ENCODE measurements at places on chromosomes 5 and 9. TPM values are rescaled to one million over a fixed set of nuclear protein-coding genes. Genes with fewer than 3 reads are reported as not detected.

The GARIN3 gene
- not detected for total RNA-seq

The ANXA2R gene
- total RNA-seq = 55.2 TPM

The OBP2B gene
- not detected for total RNA-seq

The BTNL9 gene
- not detected for total RNA-seq

The S100Z gene
- 3.3 TPM for total RNA-seq

The GRM6 gene
- not detected for total RNA-seq

The SPINK13 gene
- total RNA-seq = not detected

DNA sequence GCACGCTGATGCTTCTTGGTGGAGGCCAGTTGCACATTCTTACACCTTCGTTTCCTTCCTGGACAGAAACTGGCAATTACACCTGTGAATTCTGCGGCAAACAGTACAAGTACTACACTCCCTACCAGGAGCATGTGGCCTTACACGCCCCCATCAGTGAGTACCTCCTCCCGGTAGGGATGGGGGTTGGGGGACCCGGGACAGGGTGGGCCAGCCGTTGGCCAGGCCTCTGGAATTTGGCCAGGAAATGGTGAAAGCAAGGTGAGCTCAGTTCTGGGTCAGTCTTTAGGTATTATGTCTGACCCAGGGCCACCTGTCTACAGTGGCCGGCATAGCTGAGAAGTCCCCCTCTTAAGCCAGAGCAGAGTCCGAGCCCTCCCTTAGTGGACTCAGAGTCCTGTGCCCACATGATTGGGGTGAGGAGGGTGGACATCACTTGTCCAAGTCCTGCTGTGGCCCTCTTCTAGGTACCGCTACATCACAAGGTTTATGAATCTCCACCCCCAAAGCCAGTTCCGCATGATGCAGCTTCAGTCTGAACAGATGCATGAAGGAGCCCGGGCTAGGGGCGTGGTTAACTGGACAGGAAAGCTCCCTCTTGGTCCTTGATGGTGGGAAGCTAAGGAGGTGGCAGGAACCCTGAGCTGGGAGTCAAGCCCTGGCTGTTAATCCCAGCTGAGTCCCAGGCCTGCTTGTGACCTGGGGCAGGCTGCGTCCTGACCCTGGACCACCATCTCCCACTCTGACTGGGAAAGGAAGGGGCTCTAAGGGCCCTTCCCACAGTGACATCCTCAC is 61.3 kb downstream of the AMBP start:
- no peaks in the 10 kb centered on the region for H3K4me1 ChIP-seq
- no peaks in the 10 kb centered on the region for H3K36me3 ChIP-seq
- H3K27ac ChIP-seq = no peak overlapping the region

GRCh38 chr9:78026416-78026815 is 5.2 kb downstream of the GNAQ start:
- peaks cover 27% of the 10 kb centered on the region for H3K4me1 ChIP-seq
- no peak overlapping the region for H3K4me3 ChIP-seq
- peaks cover 2% of the 10 kb centered on the region for H3K27me3 ChIP-seq
- DNase-seq = no peak

- H3K27ac ChIP-seq = no peak overlapping the region
- DNase-seq = no peak
- H3K36me3 ChIP-seq = no peaks in the 10 kb centered on the region
- H3K4me3 ChIP-seq = no peak overlapping the region
- no peaks in the 10 kb centered on the region for H3K27me3 ChIP-seq
Observed at GRCh38 chr9:29775491-29775890, 2202.2 kb upstream of the C9orf72 start.

DNA sequence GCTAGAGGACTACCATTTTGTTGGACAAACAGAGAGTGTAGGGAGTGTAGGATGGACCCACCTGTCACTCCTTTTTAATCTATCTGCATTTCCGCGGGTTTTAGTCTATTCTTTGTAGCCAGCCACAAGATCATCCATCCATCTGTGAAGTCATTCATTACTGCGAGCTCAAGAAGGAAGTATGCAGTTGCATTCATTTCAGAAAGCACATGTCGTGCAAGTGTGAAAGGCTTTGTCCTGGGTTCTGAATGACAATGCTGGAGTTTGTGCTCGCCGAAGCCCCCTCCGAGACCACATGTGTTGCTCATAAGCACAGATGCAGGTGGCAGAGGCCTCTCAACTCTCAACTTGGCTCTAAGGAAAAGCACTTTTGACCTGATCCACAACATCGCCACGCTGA is 70.3 kb upstream of the BASP1 start:
- DNase-seq = no peak
- no peaks in the 10 kb centered on the region for H3K36me3 ChIP-seq
- no peak overlapping the region for H3K27ac ChIP-seq
- no peaks in the 10 kb centered on the region for H3K4me1 ChIP-seq
- no peaks in the 10 kb centered on the region for H3K27me3 ChIP-seq

GRCh38 chr9:104068546-104068945 is 25.6 kb upstream of the SMC2 start:
- no peaks in the 10 kb centered on the region for H3K4me1 ChIP-seq
- no peaks in the 10 kb centered on the region for H3K27me3 ChIP-seq
- H3K36me3 ChIP-seq = no peaks in the 10 kb centered on the region
- DNase-seq = no peak
- H3K27ac ChIP-seq = no peak overlapping the region
- no peak overlapping the region for H3K4me3 ChIP-seq

GRCh38 chr5:147832541-147832940 is 1.1 kb upstream of the SPINK1 start:
- DNase-seq = no peak
- H3K27me3 ChIP-seq = peaks cover 6% of the 10 kb centered on the region
- H3K36me3 ChIP-seq = no peaks in the 10 kb centered on the region
- no peaks in the 10 kb centered on the region for H3K4me1 ChIP-seq

DNA sequence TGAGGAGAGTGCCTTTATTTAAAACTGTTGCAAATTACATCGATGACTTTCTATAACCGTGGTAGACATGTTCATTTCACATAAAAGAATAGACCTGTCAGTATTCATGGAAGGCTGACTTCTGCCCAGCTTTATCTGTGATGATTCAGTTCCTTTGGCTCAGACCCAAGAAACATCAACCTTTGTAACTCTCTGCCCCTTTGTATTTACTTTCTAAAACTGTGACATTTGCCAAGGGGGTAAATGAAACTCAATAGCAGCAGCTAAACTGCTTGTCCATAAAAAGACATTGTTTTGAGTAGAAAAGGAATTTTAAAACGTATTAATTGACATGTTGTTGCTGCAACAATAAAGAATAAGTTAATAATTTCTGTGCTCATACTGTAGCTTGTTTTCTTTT is 137.8 kb upstream of the ANKH start:
- H3K36me3 ChIP-seq = no peaks in the 10 kb centered on the region
- no peaks in the 10 kb centered on the region for H3K4me1 ChIP-seq
- H3K27ac ChIP-seq = no peak overlapping the region
- no peak for DNase-seq
- no peak overlapping the region for H3K4me3 ChIP-seq

GRCh38 chr5:83227611-83228010 is 150.3 kb downstream of the XRCC4 start:
- no peak overlapping the region for H3K27ac ChIP-seq
- no peak for DNase-seq
- no peak overlapping the region for H3K4me3 ChIP-seq
- H3K27me3 ChIP-seq = no peaks in the 10 kb centered on the region
- H3K36me3 ChIP-seq = no peaks in the 10 kb centered on the region
- no peaks in the 10 kb centered on the region for H3K4me1 ChIP-seq

GRCh38 chr5:173290477-173291131 is 37.6 kb downstream of the STC2 start:
- H3K27ac ChIP-seq = no peak overlapping the region
- DNase-seq = no peak
- peaks cover 7% of the 10 kb centered on the region for H3K27me3 ChIP-seq
- no peak overlapping the region for H3K4me3 ChIP-seq
- peaks cover 11% of the 10 kb centered on the region for H3K4me1 ChIP-seq
- no peaks in the 10 kb centered on the region for H3K36me3 ChIP-seq

DNA sequence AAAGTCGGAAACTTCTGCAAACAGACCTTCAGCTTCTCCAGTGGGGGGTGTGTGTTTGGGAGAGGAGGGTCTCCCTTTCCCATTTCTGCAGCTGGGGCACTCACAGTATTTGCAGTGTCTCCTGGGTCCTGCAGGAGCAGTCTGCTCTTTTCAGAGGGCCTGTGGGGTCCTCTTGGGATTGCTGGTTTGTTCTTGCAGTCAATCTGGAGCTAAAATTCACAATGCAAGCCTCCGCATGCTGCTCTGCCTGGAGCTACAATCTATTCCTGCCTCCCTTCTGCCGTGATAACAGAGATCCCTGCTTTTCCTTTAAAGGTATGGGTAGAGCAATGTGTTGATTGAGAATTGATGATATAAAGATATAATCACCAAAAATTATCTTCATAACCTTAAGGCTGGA is 43.2 kb downstream of the ZNF462 start:
- H3K27me3 ChIP-seq = no peaks in the 10 kb centered on the region
- H3K36me3 ChIP-seq = no peaks in the 10 kb centered on the region
- H3K4me1 ChIP-seq = no peaks in the 10 kb centered on the region
- no peak for DNase-seq
- no peak overlapping the region for H3K27ac ChIP-seq
- no peak overlapping the region for H3K4me3 ChIP-seq

- peaks cover 4% of the 10 kb centered on the region for H3K27me3 ChIP-seq
- H3K4me3 ChIP-seq = no peak overlapping the region
- no peaks in the 10 kb centered on the region for H3K4me1 ChIP-seq
- no peak for DNase-seq
- no peak overlapping the region for H3K27ac ChIP-seq
Observed at GRCh38 chr9:97758334-97758916, 61.3 kb upstream of the XPA start.

GRCh38 chr5:95048628-95049027 is 236.3 kb downstream of the MCTP1 start:
- H3K4me1 ChIP-seq = no peaks in the 10 kb centered on the region
- no peaks in the 10 kb centered on the region for H3K27me3 ChIP-seq
- no peak overlapping the region for H3K4me3 ChIP-seq

- H3K4me3 ChIP-seq = no peak overlapping the region
- no peaks in the 10 kb centered on the region for H3K4me1 ChIP-seq
Observed at GRCh38 chr9:78158286-78158685, 77.6 kb upstream of the CEP78 start.

DNA sequence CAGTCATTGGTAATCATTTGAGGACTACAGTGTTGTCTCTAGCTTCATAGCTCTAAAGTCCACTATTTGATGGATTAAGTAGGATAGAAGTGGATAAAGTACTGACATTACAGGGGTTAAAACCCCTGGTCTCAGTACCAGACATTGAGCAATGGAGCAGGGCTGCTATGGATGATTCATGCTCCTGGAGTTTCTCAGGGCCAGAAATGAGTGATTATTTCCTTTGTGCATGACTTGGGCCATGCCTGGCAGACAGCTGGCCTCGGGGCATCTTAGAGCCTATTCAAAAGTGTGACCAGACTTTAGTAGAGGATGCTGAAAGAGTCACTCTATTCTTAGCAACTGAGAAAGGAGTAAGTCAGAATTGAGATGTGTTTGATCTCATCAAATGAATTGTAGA is 350.7 kb upstream of the TLE4 start:
- no peak for DNase-seq
- H3K4me3 ChIP-seq = no peak overlapping the region
- H3K27me3 ChIP-seq = no peaks in the 10 kb centered on the region
- no peak overlapping the region for H3K27ac ChIP-seq

DNA sequence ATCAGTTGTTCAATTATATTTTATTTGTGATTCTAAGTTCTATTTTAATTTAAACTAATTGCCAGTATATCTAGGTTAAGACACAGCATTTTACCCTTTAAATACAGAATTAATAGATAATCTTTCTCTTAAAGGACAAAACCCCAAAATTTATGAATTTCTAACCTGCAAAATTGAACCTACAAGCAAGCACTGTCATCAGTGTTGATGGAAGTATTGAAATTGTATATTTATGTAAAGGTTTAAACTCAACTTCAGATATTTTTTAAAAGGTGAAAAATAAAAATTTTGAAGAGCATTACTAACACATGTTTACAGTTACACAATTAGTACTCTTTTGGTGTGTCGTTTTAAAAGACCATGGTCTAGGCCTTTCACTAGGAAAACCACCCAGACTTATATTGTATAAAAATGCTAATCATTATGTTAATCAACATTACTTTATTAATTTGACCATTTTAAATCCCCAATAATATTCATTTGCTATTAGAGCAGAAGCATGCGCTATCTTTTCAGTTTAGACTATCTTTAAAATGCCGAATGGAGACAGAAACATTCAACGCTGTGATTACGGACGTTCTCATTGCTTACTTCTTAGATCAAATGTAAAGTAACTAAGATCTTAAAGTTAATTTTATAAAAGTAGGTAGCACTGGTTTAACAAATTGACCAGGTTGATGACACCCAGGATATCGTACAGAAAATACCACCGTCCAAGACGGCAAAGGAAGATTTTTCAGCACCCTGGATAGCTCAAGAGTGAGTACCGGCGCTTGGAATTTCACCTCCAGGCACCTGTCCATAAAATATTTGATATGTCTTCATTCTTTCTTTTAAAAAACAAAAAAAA is 3.2 kb downstream of the OTP start:
- H3K27me3 ChIP-seq = peaks cover 89% of the 10 kb centered on the region
- H3K4me1 ChIP-seq = peaks cover 18% of the 10 kb centered on the region
- DNase-seq = peak; percentile 26

DNA sequence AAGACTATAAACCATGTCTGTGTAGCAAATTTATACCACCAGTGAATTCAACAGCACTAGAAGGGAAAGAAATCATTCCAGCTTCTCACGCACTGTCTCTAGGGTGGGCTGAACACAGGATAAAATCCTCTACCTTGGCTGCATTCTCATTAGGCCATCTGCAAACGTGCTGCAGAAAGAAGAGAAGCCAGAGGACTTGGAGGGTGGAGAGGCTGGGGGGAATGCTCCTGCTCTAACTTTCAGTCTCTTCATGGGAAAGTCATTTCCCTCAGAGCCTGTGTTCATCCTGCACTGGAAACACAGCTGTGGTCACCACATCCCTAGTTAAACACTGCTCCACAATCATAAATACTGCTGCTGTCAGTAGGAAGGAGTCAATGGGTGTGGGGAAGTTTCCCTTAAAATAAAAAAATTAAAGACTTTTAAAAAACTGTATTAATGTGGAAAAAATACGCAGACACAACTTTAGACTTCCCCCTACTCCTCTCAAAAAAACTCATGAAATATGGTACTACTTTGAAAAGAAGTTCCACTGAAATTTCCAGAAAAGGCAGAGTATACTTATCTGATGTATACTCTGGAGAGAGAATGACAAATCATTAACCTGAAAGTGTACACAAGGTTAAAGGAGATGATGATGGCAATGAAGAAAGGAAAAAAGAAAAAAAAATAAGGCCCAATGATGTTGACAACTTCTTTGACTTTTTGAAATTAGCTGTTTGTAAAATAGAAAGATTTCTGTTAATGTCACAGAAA is 46.8 kb downstream of the LHFPL2 start:
- no peaks in the 10 kb centered on the region for H3K27me3 ChIP-seq
- no peak for DNase-seq
- H3K27ac ChIP-seq = no peak overlapping the region
- H3K4me1 ChIP-seq = no peaks in the 10 kb centered on the region
- no peaks in the 10 kb centered on the region for H3K36me3 ChIP-seq

Data from natural killer cell (primary cell).